ENCODE measurements at places on chromosomes 4 and X. TPM values are rescaled to one million over a fixed set of nuclear protein-coding genes. Genes with fewer than 3 reads are reported as not detected.
A peak's percentile ranks its signal among the peaks of the same experiment; 100 is the strongest.

GRCh38 chrX:139093201-139093600, 381.7 kb upstream of the FGF13 start:
- no peaks in the 10 kb centered on the region for H3K27me3 ChIP-seq
- H3K27ac ChIP-seq = no peak overlapping the region
- H3K36me3 ChIP-seq = no peaks in the 10 kb centered on the region
- no peak for DNase-seq
- H3K4me3 ChIP-seq = no peak overlapping the region
- H3K4me1 ChIP-seq = no peaks in the 10 kb centered on the region

DNA sequence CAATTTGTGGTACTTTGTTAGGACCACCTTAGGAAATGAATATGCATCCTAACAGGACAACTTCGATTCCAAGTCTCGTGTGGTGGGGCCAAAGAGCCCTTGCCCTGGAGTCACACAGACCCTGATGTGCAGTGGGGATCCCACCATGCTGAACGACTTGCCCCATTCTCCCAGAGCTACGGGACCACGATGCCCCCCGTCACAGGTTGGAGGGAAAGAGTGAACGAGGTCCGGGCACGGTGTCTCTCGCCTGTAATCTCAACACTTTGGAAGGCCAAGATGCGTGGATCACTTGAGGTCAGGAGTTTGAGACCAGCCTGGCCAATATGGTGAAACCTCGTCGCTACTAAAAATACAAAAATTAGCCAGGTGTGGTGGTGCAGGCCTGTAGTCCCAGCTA, 14.4 kb upstream of the MSX1 start:
- no peaks in the 10 kb centered on the region for H3K4me1 ChIP-seq

GRCh38 chr4:185079271-185079905, 61.1 kb downstream of the HELT start:
- no peaks in the 10 kb centered on the region for H3K36me3 ChIP-seq
- no peak for DNase-seq
- no peaks in the 10 kb centered on the region for H3K27me3 ChIP-seq
- no peaks in the 10 kb centered on the region for H3K4me1 ChIP-seq

DNA sequence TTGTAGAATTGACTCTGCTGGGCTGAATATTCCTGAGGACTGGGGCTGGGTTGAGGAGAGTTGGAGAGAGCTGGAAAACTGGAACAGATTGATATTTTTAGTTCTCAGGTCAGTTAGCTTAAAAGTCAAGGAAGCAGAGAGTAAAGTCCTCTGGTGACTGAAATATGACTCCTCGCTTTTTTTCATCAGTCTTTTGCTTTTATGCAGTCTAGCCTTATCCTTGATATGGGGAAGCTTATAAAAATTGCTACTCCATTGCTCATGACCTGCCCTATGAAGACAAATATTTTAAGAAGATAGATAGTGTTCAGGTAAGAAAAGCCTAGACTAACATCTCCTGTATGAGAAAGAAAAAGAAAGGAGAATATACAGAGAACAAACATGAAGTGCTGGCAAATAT, 152.7 kb downstream of the C4orf33 start:
- no peak for DNase-seq
- H3K4me1 ChIP-seq = no peaks in the 10 kb centered on the region
- no peaks in the 10 kb centered on the region for H3K36me3 ChIP-seq
- no peak overlapping the region for H3K27ac ChIP-seq

DNA sequence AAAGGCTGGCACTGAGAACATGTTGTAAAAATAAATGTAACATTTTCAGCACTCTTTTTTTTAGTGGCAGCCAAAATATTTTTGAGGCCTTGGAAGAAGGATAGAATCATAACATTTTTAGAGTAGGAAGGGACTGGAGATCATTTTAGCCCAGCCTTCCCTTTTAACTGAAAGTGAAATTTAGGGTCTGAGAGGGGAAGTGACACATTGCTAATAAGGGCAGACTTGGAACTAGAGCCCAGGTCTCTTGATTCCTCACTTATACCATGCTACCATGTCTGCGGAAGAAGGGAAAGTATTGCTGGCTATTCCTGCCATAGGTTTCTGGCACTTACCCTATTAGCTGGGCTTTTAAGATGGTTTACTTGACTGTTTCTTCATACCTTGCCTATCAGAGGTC, 4.8 kb downstream of the WDR44 start:
- H3K27ac ChIP-seq = no peak overlapping the region
- no peaks in the 10 kb centered on the region for H3K27me3 ChIP-seq
- no peak overlapping the region for H3K4me3 ChIP-seq
- H3K4me1 ChIP-seq = no peaks in the 10 kb centered on the region
- H3K36me3 ChIP-seq = no peaks in the 10 kb centered on the region

GRCh38 chrX:107978707-107979307, 3.4 kb downstream of the TEX13B start:
- no peaks in the 10 kb centered on the region for H3K36me3 ChIP-seq
- H3K27me3 ChIP-seq = no peaks in the 10 kb centered on the region
- DNase-seq = no peak

GRCh38 chr4:177267911-177268310, 41.8 kb upstream of the NEIL3 start:
- DNase-seq = no peak
- no peak overlapping the region for H3K4me3 ChIP-seq

GRCh38 chr4:45438047-45438446, 685.8 kb downstream of the GABRG1 start:
- H3K36me3 ChIP-seq = no peaks in the 10 kb centered on the region
- H3K4me3 ChIP-seq = no peak overlapping the region
- DNase-seq = no peak

DNA sequence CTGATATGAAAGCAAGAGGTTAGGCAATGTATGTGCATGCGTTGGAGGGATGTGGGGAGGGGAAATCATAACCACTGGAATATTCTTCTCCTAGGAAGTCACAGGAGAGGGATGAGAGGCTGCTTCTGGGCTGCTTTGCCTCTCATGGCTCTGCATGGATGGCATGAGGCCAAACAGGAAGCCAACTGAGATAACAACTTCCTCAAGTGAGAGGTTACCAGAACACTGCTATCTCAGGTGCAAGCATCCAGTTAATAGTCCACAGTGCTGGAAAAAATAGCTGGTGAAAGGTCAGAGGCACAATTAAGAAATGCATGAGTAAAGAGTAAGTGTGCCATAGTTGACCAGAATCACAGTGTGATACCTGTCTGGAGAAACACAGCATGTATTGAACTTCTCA, 113.3 kb downstream of the ELOVL6 start:
- no peak overlapping the region for H3K4me3 ChIP-seq
- no peaks in the 10 kb centered on the region for H3K4me1 ChIP-seq
- peak; percentile 59 for DNase-seq
- H3K36me3 ChIP-seq = no peaks in the 10 kb centered on the region

DNA sequence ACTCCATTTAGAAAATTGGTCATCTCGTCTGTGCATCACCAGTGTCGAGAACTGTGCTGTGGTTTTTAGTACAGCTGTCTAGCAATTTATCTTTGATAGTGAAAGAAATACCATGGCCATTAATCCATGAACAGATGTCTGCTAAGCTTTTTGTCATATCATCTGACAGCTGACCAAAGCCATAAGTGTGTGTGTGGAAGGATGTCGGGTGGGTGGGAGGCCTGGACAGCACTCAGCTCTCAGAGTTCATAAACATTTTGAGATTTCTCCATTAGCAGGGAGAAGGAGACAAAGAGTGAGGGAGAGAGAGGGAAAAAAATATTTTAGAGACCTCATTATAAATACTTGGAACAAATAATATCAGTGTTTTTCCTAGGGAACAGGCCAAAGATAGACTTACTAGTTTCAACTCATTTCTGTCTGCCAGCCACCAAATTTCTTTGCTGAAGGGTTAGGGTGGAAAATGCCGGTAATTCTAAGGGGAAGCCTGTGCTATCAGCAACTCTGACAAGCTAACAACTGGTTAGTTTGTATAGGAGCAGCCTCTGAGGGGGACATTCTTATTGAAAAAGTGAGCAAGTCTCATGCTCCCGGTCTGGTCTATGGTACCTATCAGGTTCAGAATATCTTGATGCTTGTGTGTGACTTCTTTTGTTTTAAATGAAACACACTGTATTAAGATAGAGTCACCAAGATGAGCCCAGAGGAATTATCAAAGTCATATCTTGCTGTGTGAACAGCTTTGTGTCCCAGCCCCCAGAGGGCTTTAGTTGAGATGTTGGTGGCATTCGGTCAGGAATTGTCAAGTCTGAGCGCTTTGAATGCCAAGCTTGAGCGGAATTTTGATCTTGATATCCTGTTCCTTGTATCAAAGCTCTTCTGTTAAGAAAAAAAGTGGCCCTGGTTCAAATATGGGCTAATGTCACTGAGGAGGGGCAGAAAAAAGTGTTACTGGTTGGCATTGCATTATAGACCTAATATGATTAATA, 41.9 kb upstream of the PDLIM3 start:
- H3K27ac ChIP-seq = peak overlapping the region; percentile 30
- no peaks in the 10 kb centered on the region for H3K36me3 ChIP-seq
- no peak overlapping the region for H3K4me3 ChIP-seq
- H3K4me1 ChIP-seq = no peaks in the 10 kb centered on the region
- no peak for DNase-seq

DNA sequence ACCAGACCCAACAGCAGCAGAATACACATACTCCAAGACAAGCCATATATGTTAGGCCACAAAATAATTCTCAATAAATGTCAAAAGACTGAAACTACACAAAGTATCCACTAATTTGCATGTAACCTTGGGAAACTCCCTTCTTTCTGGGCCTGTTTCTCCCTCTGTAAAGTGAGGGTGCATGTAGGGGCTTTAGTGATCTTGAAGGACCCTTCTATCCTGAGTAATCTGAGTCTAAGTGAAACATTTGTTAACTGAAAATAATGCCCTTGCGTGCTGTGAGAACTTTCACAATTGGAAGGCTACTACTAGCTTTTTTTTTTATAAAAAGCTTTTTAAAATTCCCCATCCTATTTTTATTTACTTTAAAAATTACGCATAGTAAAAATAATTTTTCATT, 125.2 kb downstream of the NEXMIF start:
- H3K27me3 ChIP-seq = no peaks in the 10 kb centered on the region
- no peaks in the 10 kb centered on the region for H3K36me3 ChIP-seq
- DNase-seq = no peak
- no peaks in the 10 kb centered on the region for H3K4me1 ChIP-seq
- no peak overlapping the region for H3K27ac ChIP-seq

- no peaks in the 10 kb centered on the region for H3K27me3 ChIP-seq
- H3K36me3 ChIP-seq = no peaks in the 10 kb centered on the region
- no peak overlapping the region for H3K27ac ChIP-seq
- DNase-seq = no peak
These were observed 104.2 kb downstream of the ANK2 start for GRCh38 chr4:113153529-113154101.

DNA sequence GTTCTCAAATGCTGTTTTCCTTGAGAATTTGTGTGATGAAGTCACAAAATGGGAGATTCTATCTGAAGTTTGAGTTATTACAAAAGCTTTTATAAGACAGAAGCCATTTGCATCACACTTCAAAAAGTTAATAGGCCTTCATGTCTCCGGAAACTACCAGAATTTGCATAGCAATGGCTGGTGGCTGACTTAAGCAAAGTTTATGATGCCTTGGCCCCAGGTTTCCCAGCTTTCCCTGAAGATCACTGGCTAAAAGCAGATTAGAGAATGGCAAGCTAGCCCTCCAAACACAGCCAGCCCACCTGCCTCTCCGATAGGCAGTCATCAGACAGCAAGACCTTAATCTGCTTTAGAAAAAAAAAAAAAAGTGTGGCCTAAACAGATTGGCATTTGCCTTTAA, 197.8 kb downstream of the HS3ST1 start:
- no peaks in the 10 kb centered on the region for H3K27me3 ChIP-seq
- H3K36me3 ChIP-seq = no peaks in the 10 kb centered on the region
- no peak overlapping the region for H3K4me3 ChIP-seq
- H3K4me1 ChIP-seq = no peaks in the 10 kb centered on the region

- no peak overlapping the region for H3K27ac ChIP-seq
- no peak overlapping the region for H3K4me3 ChIP-seq
- no peaks in the 10 kb centered on the region for H3K27me3 ChIP-seq
- H3K36me3 ChIP-seq = no peaks in the 10 kb centered on the region
- H3K4me1 ChIP-seq = no peaks in the 10 kb centered on the region
- DNase-seq = no peak
These were observed 32.3 kb downstream of the MCUB start for GRCh38 chr4:109592367-109592766.

DNA sequence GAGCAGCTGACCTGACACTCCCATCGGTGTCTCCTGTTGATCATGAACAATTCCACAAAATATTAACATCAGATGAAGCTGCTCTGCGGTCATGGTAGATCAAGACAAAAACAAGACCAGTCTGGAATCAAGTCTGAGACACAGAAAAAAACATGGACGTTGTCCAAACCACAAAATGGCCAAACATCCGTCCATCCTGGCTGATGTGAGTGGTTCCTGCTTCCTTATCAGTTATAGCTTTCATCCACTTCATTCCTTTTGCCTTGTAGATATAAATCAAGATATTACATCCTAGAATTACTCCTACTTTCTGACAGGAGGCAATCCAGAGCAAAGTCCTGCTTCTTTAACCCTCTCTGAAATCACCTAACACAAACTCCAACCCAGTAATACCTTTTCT, 28.8 kb upstream of the PCSK1N start:
- H3K27ac ChIP-seq = no peak overlapping the region
- no peaks in the 10 kb centered on the region for H3K4me1 ChIP-seq
- H3K36me3 ChIP-seq = no peaks in the 10 kb centered on the region
- no peak for DNase-seq

SORCS2 gene
- total RNA-seq = 0.67 TPM

SUPT20HL1 gene
- not detected for total RNA-seq

PALLD gene
- total RNA-seq = 72.5 TPM

Data from Peyer's patch (tissue), 4 donors.